Right renal pelvis (tissue), 4 donors: ENCODE measurements at places on chromosomes 7 and 10. TPM values are rescaled to one million over a fixed set of nuclear protein-coding genes. Genes with fewer than 3 reads are reported as not detected.

NUDT13 gene
- polyA plus RNA-seq = 5.4 TPM

TAF6 gene
- polyA plus RNA-seq = 53.9 TPM

PLCE1 gene
- polyA plus RNA-seq = 41.4 TPM

RET gene
- polyA plus RNA-seq = 19.0 TPM
